Kasumi-1 (cell line): ENCODE measurements at places on chromosomes 12 and 14.

DNA sequence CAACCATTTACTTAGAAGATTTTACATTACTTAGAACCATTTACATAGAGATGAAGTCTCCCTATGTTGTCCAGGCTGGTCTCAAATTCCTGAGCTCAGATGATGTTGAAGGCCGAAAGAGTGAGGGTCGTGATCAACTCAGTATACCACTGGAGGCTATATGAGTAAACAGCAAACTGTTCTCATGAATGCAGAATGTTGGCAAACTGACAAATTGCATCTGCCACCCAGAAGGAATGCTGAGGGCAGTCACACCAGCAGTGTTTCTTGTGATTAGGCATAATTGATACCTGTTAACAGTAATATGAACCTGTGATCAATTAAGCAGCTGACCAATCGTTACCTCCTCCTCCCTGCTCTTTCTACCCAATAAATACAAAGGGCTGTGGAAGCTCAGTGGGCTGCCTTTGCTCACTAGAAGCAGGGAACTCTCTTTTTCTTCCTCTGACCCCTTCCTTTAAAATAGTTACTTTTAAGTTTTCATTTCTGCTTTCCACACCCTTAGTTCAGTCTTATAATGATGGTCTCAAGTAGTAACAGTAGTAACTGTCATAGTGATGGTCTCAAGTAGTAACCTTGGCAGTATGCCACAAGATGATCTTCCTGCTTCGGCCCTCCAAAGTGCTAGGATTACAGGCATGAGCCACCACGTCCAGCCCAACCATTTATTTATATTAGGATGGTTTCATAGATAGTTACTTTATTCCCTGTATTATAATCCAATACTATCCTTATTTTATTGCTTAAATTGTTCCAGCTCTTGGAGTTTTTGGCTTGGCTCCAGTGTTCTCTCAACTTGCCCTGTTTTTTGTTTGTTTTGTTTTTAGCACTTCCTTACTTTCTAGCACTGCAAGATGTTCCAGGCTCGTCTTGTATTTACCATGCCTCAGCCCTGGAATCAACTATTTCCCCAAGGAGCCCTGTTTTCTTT, 25.8 kb downstream of the LIMA1 start:
- no peak for DNase-seq

- no peak for DNase-seq
Measured at GRCh38 chr12:115528466-115528865, 749.0 kb downstream of the MED13L start.

DNA sequence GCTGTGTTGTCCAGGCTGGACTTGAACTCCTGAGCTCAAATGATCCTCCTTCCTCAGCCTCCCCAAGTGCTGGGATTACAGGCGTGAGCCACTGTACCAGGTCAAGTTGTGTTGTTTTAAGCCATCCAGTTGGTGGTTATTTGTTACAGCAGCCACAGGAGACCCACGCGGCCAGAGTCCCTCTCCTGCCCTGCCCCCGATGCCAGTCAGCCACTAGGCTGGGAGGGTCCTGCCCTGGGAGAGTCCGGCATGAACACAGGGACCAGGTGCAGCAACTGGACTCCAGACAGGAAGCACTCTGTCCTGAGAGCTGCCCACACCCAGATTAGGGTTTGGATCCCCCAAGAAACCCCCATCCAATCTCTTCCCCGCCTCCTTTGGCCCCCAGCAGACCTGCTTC, 44.1 kb upstream of the FZD10 start:
- no peak for DNase-seq

DNA sequence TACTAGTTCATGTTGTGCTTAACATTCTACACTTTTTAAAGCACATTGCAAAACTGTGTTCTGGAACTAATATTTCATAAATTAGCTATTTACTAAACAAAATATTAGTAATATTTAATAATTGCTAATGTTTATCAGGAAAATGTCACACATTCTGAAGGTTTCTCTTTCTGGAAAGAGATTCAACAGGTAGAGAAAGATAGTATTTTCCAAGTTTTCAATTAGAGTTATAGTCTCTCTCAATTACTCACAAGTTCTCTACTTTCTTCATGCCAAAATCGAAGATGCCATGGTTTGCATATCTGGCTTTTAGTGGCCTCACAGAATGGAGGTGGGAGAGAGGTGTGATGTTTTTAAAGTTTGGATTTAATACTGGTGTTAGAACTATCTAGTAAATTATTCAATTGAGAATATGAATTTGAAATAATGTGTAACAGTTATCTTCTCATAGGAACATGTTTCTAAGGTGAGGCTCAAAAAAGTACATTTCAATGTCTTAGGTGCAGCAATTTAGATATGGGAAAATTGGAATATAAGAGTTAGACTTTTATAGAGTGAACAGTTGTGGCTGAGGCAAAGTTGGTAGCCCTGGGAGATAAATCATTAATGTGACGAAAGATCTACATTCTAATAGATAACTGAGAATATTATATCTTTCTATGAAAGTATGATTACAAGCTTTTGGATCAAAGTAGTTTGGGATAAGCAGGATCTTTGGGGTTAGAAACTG, 1.5 kb downstream of the LUM start:
- DNase-seq, result no peak

DNA sequence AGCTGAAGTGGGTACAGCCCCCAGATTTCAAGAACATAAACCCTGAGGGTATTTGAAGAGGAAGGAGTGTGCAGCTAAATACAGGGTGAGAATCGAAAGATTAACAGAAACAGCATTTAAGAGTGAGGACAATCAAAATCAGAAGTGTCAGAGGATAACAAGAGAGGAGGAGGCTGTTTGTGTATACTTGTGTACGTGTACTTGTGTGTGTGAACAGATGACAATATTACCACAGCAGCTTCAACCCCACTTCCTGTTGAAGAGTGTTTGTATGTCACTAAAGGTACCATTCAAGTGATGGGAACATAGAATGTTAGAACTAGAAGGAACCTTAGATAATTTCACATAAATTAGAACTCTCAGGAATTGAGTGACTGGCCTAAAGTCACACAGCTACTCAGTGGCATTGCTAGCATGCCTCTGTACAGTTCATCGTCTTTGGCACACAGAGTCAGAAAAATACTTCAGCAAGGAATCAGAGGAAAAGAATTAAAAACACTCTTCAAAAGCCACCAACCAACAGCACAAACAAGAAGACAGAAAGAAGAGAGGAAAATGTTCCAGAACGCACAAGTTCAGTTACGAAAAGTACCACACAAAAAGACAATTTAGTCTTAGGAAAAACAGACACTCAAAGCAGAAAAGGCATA, 164.3 kb upstream of the BCL2L14 start:
- DNase-seq, result no peak

DNA sequence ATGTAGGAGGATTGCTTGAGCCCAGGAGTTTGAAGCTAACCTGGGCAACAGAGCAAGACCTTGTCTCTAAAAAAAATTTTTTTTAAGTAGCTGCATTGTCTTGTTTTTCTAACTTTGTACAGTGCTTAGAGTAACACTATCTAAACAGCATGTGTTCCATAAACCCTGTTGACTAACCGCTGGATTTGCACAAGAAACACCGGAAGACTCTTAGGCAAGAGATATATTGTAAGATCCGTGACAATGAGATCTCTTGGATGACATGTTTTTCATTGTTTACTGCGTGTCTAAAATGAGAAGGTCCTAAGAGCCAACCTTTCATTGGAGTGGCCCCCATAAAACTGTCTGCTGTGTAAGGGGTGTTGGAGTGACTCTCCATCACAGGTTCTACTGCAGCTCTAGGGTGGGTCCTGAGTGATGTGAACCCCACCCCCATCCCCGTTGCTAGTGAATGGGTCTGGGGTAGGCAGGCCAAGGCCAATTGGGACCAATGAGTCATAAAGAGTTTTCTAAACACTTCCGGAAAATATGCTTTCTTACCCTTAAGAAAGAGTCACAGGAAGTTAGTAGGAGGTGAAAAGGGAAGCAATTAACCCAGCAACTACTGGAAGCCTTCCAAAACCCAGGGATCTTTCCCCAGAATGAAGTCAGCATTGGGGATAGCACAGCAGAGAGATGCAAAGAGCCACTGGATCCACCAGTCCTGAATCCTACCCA, 24.3 kb upstream of the PCNX1 start:
- peak; percentile 98 for DNase-seq

GRCh38 chr12:56151672-56152131, 685 bp upstream of the MYL6B start:
- DNase-seq, result peak; percentile 62

GRCh38 chr12:41418586-41418985, 230.5 kb downstream of the PDZRN4 start:
- DNase-seq, result no peak

GRCh38 chr12:93664573-93665138, 12.5 kb upstream of the CRADD start:
- no peak for DNase-seq

DNA sequence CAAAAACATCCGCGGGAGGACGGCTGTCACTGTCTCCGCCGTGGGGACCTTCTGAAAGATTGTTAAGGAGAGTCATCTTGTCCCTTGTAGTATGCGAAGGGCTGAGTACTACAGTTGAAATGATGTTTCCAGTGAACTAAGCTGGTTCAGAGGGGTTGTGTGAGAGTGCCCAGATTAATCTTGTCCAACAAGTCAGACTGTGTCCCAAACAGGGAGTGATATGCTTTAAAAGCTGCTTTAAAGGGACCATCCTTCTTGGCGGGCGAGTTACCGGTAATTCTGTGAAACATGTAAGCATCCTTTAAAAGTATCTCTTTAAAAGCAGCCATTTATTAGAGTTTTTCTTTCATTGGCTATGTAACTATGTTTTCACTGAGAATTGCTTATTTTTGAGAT, 1.1 kb downstream of the WDR20 start:
- DNase-seq, result peak; percentile 27

DNA sequence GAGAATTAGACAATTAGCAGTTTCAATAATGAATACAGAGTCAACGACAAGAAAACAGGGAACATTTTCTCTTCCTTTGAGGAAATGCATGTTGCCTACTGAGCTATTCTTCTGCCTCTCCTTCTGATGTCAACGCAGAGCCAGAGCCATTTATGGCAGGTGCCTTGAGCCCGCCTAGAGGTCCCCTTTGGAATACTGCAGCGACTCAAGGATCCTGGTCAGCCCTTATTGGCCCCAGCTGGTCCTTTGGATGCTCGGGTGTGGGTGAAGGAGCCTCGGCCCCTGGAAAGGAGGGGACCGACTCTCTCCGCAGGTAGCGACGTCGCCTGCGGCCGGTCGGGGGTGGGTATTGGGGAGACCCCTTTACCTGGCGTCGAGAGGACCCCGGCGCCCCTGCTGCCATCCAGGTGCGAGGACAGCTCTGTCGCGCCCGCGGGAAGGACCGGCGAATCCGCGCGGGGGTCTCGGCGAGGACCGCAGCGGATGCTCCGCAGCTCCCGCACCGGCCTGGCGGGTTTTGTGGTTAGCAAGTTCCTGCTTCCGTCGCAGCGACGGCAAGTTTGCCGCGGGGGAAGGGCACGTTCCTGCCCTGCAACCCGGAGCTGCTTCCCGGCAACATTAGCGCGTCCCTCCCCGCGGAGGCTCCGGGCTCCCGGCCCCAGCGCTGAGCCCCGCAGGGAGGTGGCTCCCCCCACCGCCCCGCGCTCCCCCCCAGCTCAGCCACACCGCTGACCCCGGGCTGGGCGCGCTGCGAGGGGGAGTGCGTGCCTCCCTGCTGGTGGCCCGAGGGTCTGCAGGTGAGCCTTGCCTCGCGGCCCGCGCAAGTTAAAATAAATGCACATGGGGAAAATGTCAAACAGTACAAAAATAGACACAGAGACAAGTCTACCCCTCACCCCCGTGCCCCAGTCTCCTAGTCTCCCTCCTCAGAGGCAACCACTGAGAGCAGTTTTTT, at the start of gene MANSC1:
Gene MANSC1 (minus strand): TSS at position 532 of the 955 bp plus-strand sequence. CDS start 6,928 bp downstream, outside the sequence.
- peak; percentile 12 for DNase-seq
